Regular cardiac myocyte (primary cell): ENCODE measurements at places on chromosomes 1 and 21. TPM values are rescaled to one million over a fixed set of nuclear protein-coding genes. Genes with fewer than 3 reads are reported as not detected.

Gene VPS26C
- total RNA-seq, result 52.3 and 77.2 TPM in 2 replicates

Gene CRNN
- not detected in 2 replicates for total RNA-seq

Gene LCE1F
- not detected in 2 replicates for total RNA-seq

Gene HMCN1
- total RNA-seq, result 22.6 and 84.0 TPM in 2 replicates

Gene LMOD1
- total RNA-seq, result 3.1 and 25.7 TPM in 2 replicates

Gene LAMB3
- total RNA-seq, result 3.5 and 11.3 TPM in 2 replicates

Gene FAM151A
- not detected in 2 replicates for total RNA-seq

Gene DCDC2B
- total RNA-seq, result not detected in 2 replicates

Gene C1orf115
- total RNA-seq, result 0.58 and 1.1 TPM in 2 replicates

Gene IGFN1
- total RNA-seq, result 0.28 TPM in 1 of 2 replicates, not detected in the other

Gene SLC6A9
- total RNA-seq, result 2.1 and 4.2 TPM in 2 replicates

Gene TARS2
- total RNA-seq, result 14.1 and 18.8 TPM in 2 replicates

Gene KHDC4
- total RNA-seq, result 24.3 and 26.5 TPM in 2 replicates

Gene OR2L5
- total RNA-seq, result not detected in 2 replicates

Gene MPL
- not detected in 2 replicates for total RNA-seq

Gene SPAG17
- under 0.01 TPM in 1 of 2 replicates, not detected in the other for total RNA-seq

Gene CCDC27
- total RNA-seq, result not detected in 2 replicates

Gene TMEM53
- total RNA-seq, result 2.9 and 3.7 TPM in 2 replicates

Gene TFF1
- not detected in 2 replicates for total RNA-seq

Gene ZNF687
- total RNA-seq, result 7.1 and 7.6 TPM in 2 replicates

Gene CYB561D1
- total RNA-seq, result 5.8 and 6.2 TPM in 2 replicates

Gene CD1B
- not detected in 2 replicates for total RNA-seq

Gene RGS16
- 0.58 and 2.3 TPM in 2 replicates for total RNA-seq

Gene FCMR
- not detected in 2 replicates for total RNA-seq

Gene LCE1A
- total RNA-seq, result not detected in 2 replicates

Gene OR2T11
- total RNA-seq, result not detected in 2 replicates

Gene LDLRAD1
- not detected in 2 replicates for total RNA-seq

Gene KCNA2
- total RNA-seq, result under 0.01 TPM in 1 of 2 replicates, not detected in the other

Gene TAF13
- 172 and 389 TPM in 2 replicates for total RNA-seq

Gene SNX7
- total RNA-seq, result 46.8 and 61.0 TPM in 2 replicates

Gene PRKCZ
- 3.3 and 3.7 TPM in 2 replicates for total RNA-seq

Gene CA6
- total RNA-seq, result not detected in 2 replicates

Gene GJA8
- not detected in 2 replicates for total RNA-seq

Gene TNFRSF1B
- total RNA-seq, result 9.6 and 15.2 TPM in 2 replicates

Gene LDLRAD2
- 0.28 TPM in 1 of 2 replicates, not detected in the other for total RNA-seq

Gene PTPRC
- 0.28 and 0.58 TPM in 2 replicates for total RNA-seq
